Adrenal gland (tissue), 19 donors: ENCODE measurements at places on chromosomes 11 and 22. TPM values are rescaled to one million over a fixed set of nuclear protein-coding genes. Genes with fewer than 3 reads are reported as not detected.

DNA sequence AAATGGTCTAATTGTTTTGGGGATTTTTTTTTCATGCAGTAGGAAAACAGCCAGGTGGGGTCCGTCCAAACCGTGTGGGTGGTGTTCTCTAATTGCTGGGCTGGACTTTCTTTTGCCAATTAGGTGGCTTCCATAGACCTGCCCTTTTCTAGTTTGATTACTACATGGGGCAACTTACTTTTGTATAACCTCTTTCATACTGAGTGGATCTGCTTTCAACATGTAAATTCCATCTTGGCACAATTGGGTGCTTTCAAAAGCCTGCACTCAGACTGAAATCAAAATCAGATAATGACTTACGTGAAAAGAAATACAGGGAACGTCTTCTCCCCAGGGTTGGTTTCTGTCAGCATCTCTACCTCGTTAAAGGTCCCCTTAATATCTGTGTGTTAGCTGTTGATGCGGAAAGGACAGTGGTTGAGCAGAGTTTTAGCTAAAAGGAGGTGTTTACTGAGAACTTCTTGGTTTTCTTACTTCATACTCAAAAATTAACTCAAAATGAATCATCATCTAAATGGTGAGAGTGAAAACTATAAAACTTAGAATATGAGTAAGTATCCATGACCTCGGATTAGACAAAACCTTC, 72.1 kb downstream of the BARX2 start:
- H3K27ac ChIP-seq = no peak overlapping the region
- no peaks in the 10 kb centered on the region for H3K36me3 ChIP-seq
- DNase-seq = no peak
- H3K4me3 ChIP-seq = no peak overlapping the region
- no peaks in the 10 kb centered on the region for H3K27me3 ChIP-seq
- H3K4me1 ChIP-seq = no peaks in the 10 kb centered on the region

VSIG2 gene
- 0.68 TPM for total RNA-seq

OR5P2 gene
- not detected for total RNA-seq

DNA sequence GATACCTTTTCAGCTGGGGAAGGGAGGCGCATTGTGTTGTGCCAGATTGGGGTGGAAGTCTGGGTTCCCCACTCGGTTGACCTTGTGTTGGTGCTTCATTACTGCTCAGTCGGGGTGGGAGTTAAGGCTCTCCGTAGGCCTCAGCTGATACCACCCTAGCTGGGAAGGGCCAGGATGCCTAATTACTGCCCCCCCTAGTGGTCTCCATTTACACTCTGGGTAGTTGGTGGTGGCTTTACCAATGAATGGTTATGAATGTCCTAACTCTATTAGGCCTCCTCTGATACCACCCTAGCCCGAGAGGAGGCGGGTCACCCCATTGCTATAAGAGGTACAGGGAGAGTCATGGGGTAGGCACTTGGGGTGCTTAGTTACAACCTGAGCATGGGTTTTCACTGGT, 27.5 kb upstream of the HIKESHI start:
- no peak overlapping the region for H3K27ac ChIP-seq
- H3K4me1 ChIP-seq = no peaks in the 10 kb centered on the region
- DNase-seq = no peak
- H3K4me3 ChIP-seq = no peak overlapping the region
- no peaks in the 10 kb centered on the region for H3K27me3 ChIP-seq

PARVG gene
- total RNA-seq = 1.4 TPM

DNA sequence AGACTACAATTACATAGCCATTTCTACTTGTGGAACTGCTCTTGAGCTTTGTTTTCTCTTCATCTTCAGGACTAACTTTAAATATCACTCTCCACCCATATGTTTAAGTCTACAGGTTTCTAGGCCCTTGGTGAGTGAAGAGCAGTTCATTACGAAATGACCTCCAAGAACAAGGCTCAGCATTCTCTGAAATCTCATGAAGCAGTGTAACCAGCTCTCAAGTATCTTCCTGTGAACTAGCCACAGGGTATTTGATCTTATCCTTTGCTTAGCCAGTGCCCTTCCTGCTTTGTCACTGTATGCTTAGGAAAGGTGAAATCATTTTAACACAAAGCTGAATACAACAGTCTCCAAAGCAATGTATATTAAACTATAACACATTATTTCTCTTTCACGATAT, 20.4 kb upstream of the LYVE1 start:
- no peak overlapping the region for H3K27ac ChIP-seq
- no peaks in the 10 kb centered on the region for H3K36me3 ChIP-seq
- peaks cover 29% of the 10 kb centered on the region for H3K4me1 ChIP-seq
- no peak overlapping the region for H3K4me3 ChIP-seq
- no peak for DNase-seq

GRCh38 chr11:73559743-73560142, 38.2 kb downstream of the FAM168A start:
- no peaks in the 10 kb centered on the region for H3K27me3 ChIP-seq
- H3K36me3 ChIP-seq = no peaks in the 10 kb centered on the region
- DNase-seq = no peak
- no peak overlapping the region for H3K27ac ChIP-seq
- no peak overlapping the region for H3K4me3 ChIP-seq

PLET1 gene
- not detected for total RNA-seq

DNA sequence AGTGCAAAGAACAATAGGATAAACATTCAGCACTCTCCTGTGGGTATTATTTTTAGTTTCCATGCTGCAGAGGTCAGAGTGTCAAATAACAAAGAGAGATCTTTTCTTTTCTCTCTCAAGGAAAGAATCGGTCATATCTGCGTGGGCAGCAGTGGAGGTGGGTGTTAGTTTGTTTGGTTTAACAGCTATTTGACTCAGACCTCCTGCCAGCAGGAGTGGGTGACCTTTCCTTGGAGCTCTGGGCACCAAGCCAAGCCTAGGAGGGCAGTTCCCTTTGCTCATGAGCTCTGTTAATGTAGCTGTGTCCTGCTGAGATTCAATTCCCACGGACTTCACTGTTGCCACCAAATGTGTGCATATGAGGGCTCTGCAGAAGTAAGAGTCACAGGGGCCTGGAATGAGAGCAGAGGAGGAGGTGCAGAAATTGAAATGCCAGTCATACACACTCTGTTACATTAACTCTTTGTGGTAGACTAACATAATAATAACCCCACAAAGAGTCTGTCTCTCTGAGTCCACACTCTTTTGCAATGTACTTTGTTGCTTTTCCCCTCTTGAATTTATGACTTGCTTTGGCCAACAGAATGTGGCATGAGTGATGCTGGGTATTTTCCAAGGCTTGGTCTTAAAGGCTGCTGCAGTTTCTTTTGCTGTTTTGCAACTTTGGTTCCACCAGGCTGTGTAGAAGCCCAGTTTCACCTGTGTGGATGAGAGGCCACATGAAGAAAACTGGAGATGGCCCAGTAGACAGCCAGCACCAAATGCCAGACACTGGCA, 76.0 kb upstream of the GRK3 start:
- no peak overlapping the region for H3K27ac ChIP-seq
- H3K27me3 ChIP-seq = no peaks in the 10 kb centered on the region
- H3K4me1 ChIP-seq = peaks cover 14% of the 10 kb centered on the region

GRCh38 chr11:61141601-61142028, 19.6 kb downstream of the VPS37C start:
- no peaks in the 10 kb centered on the region for H3K4me1 ChIP-seq
- H3K36me3 ChIP-seq = peaks cover 10% of the 10 kb centered on the region
- no peak overlapping the region for H3K4me3 ChIP-seq
- no peaks in the 10 kb centered on the region for H3K27me3 ChIP-seq

MAP6 gene
- 11.4 TPM for total RNA-seq

GRCh38 chr11:69403556-69404215, 77.8 kb upstream of the LINC01488 start:
- H3K4me1 ChIP-seq = no peaks in the 10 kb centered on the region
- no peak overlapping the region for H3K27ac ChIP-seq
- H3K36me3 ChIP-seq = no peaks in the 10 kb centered on the region
- H3K4me3 ChIP-seq = no peak overlapping the region
- DNase-seq = no peak
- H3K27me3 ChIP-seq = no peaks in the 10 kb centered on the region

DNA sequence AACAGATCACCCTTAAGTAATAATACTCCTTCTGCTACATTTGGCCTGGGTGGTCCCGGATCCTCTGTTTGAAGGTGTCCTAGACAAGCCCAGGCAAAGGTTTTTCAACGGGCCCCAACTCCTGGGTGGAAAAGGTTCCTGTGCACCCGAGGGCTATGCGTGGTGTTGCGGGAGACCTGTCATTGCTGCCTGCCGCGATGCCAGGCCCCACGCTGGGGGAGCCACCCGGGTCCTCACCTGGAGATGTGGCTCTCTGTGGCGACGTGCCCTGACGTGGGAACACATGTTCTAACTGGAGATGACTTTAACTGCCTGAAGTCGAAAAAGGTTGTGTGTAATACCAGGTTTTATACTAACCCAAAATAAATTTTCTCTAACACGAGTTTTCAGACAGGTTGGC, 467.1 kb downstream of the NTM start:
- no peak for DNase-seq
- H3K4me3 ChIP-seq = no peak overlapping the region
- H3K27ac ChIP-seq = no peak overlapping the region
- H3K36me3 ChIP-seq = no peaks in the 10 kb centered on the region
- H3K4me1 ChIP-seq = no peaks in the 10 kb centered on the region

MOGAT2 gene
- total RNA-seq = not detected

GRCh38 chr11:63663809-63664208, 7.4 kb downstream of the ATL3 start:
- H3K27me3 ChIP-seq = no peaks in the 10 kb centered on the region
- H3K4me1 ChIP-seq = peaks cover 9% of the 10 kb centered on the region
- H3K27ac ChIP-seq = no peak overlapping the region
- H3K36me3 ChIP-seq = no peaks in the 10 kb centered on the region

DNA sequence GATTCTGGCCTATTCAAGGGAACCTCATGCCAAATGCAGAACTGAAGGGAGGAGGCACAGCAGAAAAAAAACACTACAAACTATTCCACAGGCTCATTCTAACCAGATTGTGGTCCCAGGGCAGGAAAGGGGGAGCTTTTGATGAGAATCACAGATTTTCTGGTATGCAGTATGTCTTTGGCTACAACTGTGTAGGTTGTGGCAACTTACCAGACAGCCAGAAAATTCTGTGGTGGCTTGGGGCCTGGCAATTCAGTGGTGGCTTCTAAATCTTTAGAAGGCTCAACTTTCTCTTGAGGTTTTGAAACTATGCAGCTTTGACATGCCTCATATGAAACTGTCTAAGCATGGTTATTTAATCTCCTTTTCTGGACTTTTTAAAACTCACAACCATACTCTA, 850.8 kb upstream of the CCDC90B start:
- H3K27ac ChIP-seq = no peak overlapping the region
- H3K4me1 ChIP-seq = peaks cover 4% of the 10 kb centered on the region
- H3K36me3 ChIP-seq = no peaks in the 10 kb centered on the region
- H3K4me3 ChIP-seq = no peak overlapping the region

DNA sequence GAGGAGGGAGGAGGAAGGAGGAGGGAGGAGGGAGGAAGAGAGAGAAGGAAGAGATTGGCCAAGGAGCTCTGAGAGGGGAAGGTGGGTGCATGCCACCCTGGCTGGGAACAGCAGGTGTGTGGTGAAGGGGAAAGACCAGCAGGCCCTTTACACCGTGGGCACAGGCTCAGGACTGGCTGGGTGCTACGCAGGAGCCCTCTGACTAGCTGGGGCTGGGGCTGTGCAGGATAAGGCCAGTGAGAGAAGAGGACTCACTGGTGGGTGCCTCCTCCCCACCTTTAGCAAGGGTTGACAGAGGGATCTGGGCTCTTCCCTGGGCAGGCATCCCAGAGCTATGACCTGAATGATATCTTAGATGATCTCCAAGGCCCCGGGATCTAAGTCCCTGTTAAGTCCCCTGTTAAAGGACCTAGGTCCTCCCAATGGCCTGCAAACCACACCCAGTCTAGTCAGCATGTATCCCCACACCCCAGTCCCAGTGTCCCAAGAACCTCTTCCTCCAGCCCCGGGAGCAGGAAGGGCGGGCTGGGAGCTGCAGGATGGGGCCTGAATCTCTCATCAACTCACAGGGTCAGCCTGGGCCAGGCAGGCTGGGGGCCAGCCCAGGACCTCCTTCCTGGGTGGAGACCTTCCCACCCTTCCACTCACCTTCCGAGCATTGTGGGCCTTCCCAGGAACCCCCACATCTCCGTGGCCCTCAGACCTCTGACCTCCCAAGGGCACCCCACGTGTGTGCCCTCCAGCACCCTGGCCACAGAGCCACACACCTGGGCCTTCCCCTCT, 55.4 kb downstream of the CDKN1C start:
- H3K36me3 ChIP-seq = no peaks in the 10 kb centered on the region
- no peaks in the 10 kb centered on the region for H3K27me3 ChIP-seq
- H3K4me1 ChIP-seq = peaks cover 20% of the 10 kb centered on the region
- H3K27ac ChIP-seq = no peak overlapping the region

- H3K4me1 ChIP-seq = peaks cover 3% of the 10 kb centered on the region
- H3K4me3 ChIP-seq = no peak overlapping the region
- no peak overlapping the region for H3K27ac ChIP-seq
- H3K27me3 ChIP-seq = peaks cover 9% of the 10 kb centered on the region
- no peaks in the 10 kb centered on the region for H3K36me3 ChIP-seq
Observed at GRCh38 chr22:38462960-38463784, 4.7 kb upstream of the KDELR3 start.

ALX4 gene
- total RNA-seq = not detected

- no peaks in the 10 kb centered on the region for H3K27me3 ChIP-seq
- no peak for DNase-seq
- H3K27ac ChIP-seq = no peak overlapping the region
- no peaks in the 10 kb centered on the region for H3K36me3 ChIP-seq
- H3K4me1 ChIP-seq = no peaks in the 10 kb centered on the region
- H3K4me3 ChIP-seq = no peak overlapping the region
Observed at GRCh38 chr11:20631519-20632168, 32.2 kb downstream of the SLC6A5 start.

SCGB1D2 gene
- not detected for total RNA-seq

GRCh38 chr11:27464289-27464696, 8.3 kb downstream of the LGR4 start:
- DNase-seq = no peak
- H3K36me3 ChIP-seq = no peaks in the 10 kb centered on the region
- no peak overlapping the region for H3K27ac ChIP-seq

- H3K27ac ChIP-seq = no peak overlapping the region
- H3K4me1 ChIP-seq = no peaks in the 10 kb centered on the region
- H3K27me3 ChIP-seq = no peaks in the 10 kb centered on the region
- no peak for DNase-seq
- H3K4me3 ChIP-seq = no peak overlapping the region
- H3K36me3 ChIP-seq = no peaks in the 10 kb centered on the region
Observed at GRCh38 chr11:34788642-34789041, 127.5 kb downstream of the APIP start.
